ENCODE measurements at places on chromosomes 3 and 15. TPM values are rescaled to one million over a fixed set of nuclear protein-coding genes. Genes with fewer than 3 reads are reported as not detected.

CTXND1 gene
- polyA plus RNA-seq: not detected

CD96 gene
- 0.05 TPM for polyA plus RNA-seq

C3orf70 gene
- polyA plus RNA-seq: 0.89 TPM

EHD4 gene
- polyA plus RNA-seq: 21.0 TPM

CLDN18 gene
- polyA plus RNA-seq: not detected

CXCR6 gene
- not detected for polyA plus RNA-seq

KLF15 gene
- 0.24 TPM for polyA plus RNA-seq

TJP1 gene
- polyA plus RNA-seq: 41.9 TPM

CCNB2 gene
- 54.6 TPM for polyA plus RNA-seq

DUOX1 gene
- not detected for polyA plus RNA-seq

XCR1 gene
- polyA plus RNA-seq: not detected

MLF1 gene
- 4.7 TPM for polyA plus RNA-seq

P2RY14 gene
- not detected for polyA plus RNA-seq

ISLR gene
- 0.79 TPM for polyA plus RNA-seq

RASGRF1 gene
- polyA plus RNA-seq: 0.15 TPM

CFAP20DC gene
- polyA plus RNA-seq: 0.96 TPM

C3orf80 gene
- polyA plus RNA-seq: not detected

GBE1 gene
- 26.5 TPM for polyA plus RNA-seq

HYAL1 gene
- 0.32 TPM for polyA plus RNA-seq

PLSCR2 gene
- polyA plus RNA-seq: not detected

FOXB1 gene
- not detected for polyA plus RNA-seq

XRN1 gene
- polyA plus RNA-seq: 6.0 TPM

CCDC39 gene
- not detected for polyA plus RNA-seq

POPDC2 gene
- 0.32 TPM for polyA plus RNA-seq

SLC51B gene
- polyA plus RNA-seq: not detected

ZNF660 gene
- 0.59 TPM for polyA plus RNA-seq

CDHR4 gene
- not detected for polyA plus RNA-seq

CEP70 gene
- polyA plus RNA-seq: 4.6 TPM

SHISA5 gene
- 181 TPM for polyA plus RNA-seq

UROC1 gene
- not detected for polyA plus RNA-seq

FGD5 gene
- polyA plus RNA-seq: not detected

GOLGA8Q gene
- polyA plus RNA-seq: 0.44 TPM

GREM1 gene
- 852 TPM for polyA plus RNA-seq

All from IMR-90 (cell line).